ENCODE measurements at places on chromosomes 5 and 9. TPM values are rescaled to one million over a fixed set of nuclear protein-coding genes. Genes with fewer than 3 reads are reported as not detected.

The SLC36A3 gene
- not detected for total RNA-seq

The SPINK13 gene
- total RNA-seq: not detected

The LCN9 gene
- total RNA-seq: not detected

The ZFP2 gene
- total RNA-seq: 1.3 TPM

The TBC1D2 gene
- 24.7 TPM for total RNA-seq

The RNF208 gene
- total RNA-seq: 0.85 TPM

The SH3TC2 gene
- total RNA-seq: 1.5 TPM
